Aorta (tissue), 5 donors: ENCODE measurements at places on chromosomes 5 and 9.

DNA sequence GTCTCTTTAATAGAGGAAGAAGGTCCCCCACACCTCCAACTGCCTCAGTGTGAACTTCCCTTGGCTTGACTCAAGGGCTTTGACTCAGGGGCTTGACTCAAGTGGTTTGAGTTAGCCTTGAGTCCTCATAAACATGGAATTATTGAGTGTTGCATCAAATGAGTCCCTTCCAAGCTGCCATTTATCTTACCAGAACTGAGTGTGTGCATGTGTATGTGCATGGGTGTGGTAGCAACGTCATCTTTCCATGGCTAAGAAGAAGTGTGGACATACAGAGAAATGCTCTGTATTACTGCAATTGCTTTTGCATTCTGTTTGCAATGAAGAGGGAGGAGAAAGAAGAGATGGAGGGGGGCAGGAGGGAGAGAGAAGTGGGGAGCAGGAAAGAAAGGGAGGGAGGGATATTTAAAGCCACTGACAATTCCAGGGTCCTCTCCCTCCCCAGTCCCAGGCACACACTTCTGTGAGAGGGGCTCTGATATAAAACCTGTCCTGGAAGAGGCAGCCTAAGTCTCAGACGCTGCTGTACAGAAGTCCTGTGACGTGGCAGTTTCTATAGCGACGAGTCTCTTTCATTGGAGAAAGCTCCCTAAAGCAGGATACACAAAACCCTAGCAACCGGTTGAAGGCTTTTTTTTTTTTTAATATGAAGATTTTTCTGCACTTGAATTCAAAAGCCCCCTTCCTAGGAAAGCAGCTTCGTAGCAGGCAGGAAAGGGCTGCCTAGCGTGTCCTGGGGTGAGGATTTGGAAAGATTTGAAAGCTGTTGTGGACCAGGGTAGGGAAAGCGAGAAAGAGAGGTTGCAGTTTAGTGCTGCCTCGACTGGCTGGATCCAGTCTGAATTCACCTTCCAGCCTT is 93.3 kb upstream of the MAP1B start:
- H3K4me1 ChIP-seq, result no peaks in the 10 kb centered on the region
- H3K4me3 ChIP-seq, result no peak overlapping the region
- no peak for DNase-seq
- H3K27me3 ChIP-seq, result no peaks in the 10 kb centered on the region
- H3K27ac ChIP-seq, result no peak overlapping the region

GRCh38 chr5:170008376-170008775 is 28.1 kb upstream of the INSYN2B start:
- H3K4me1 ChIP-seq, result no peaks in the 10 kb centered on the region
- H3K27me3 ChIP-seq, result no peaks in the 10 kb centered on the region
- H3K4me3 ChIP-seq, result no peak overlapping the region
- no peaks in the 10 kb centered on the region for H3K36me3 ChIP-seq
- no peak overlapping the region for H3K27ac ChIP-seq

DNA sequence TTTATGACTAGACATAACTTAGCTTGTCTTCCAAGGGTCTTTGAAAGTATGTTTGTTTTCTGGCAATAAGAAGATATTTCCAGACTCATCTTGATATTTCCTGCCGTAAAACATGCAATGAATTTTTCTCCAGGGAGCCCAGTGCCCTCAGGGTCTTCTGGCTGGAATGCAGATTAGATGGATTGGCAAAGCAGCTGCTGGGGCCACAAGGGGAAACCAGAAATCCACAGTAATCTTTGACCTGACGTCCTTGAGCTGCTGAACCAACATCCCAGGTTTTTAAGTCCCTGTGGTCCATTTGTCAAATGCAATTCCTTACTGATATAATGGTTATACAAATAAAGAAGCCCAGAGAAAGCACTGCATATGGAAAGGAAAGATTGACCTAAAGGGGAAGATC is 93.0 kb downstream of the THBS4 start:
- no peaks in the 10 kb centered on the region for H3K4me1 ChIP-seq
- H3K36me3 ChIP-seq, result no peaks in the 10 kb centered on the region
- no peak overlapping the region for H3K27ac ChIP-seq
- H3K27me3 ChIP-seq, result no peaks in the 10 kb centered on the region
- no peak overlapping the region for H3K4me3 ChIP-seq

GRCh38 chr5:178280631-178281030 is 48.0 kb upstream of the PHYKPL start:
- H3K27ac ChIP-seq, result no peak overlapping the region
- DNase-seq, result peak; percentile 44
- no peaks in the 10 kb centered on the region for H3K27me3 ChIP-seq
- no peaks in the 10 kb centered on the region for H3K36me3 ChIP-seq

- H3K4me1 ChIP-seq, result no peaks in the 10 kb centered on the region
- H3K27me3 ChIP-seq, result no peaks in the 10 kb centered on the region
Measured at GRCh38 chr9:29068461-29068860, 1495.2 kb upstream of the C9orf72 start.
